HCT116 (cell line): ENCODE measurements at places on chromosomes 12 and 14.
A peak's percentile ranks its signal among the peaks of the same experiment; 100 is the strongest.

DNA sequence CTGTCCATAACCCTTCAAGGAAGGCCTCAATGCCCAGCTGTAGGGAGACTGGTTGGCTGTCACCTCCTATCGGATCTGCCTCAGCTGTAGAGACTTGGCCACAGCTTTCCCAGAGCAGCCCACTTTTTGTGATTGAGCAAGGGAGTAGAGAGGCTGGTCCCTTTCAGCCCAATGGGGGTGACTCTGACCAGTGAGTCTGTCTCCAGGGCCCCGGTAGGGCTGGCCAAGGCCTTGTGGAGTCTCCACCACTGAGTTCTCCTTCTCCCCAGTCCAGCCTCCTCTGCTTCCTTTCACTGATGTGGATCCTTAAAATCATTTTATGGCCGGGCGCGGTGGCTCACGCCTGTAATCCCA is 14.5 kb upstream of the HPD start:
- no peak for DNase-seq

DNA sequence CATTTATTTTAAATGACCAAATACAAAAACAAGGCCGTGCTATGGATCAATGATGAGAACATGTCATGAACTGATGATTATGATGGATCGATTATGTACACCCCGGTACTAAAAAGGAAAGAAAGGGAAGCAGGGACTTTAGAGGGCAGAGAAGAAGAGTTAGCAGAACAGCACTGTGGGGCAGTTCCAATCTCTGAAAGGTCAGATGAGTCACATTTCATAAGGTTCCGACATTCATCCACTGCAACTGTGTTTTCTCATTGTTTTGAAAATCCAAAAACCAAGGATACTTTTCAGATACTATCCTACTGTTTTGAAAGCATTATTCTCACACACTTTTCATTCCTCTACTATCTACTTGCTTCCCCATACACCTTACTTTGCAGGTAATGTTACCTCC is 169.3 kb downstream of the STXBP6 start:
- no peak for DNase-seq

DNA sequence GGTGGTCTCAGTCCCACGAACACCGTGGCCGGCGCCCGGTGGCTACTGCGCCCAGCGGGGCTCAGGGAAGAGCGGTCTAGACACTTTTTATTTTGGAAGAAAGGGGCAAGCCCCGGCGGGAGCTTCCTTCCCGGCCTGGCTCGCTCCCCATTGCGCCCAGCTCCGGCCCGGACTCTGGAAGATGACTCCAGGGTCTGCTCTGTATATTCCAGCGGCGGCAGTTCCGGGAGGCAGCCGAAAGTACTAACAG is 225.1 kb upstream of the CRY1 start:
- no peak for DNase-seq

- no peak for DNase-seq
Observed at GRCh38 chr12:103279444-103279843, 216.3 kb downstream of the C12orf42 start.

- no peak for DNase-seq
Observed at GRCh38 chr14:75428230-75429104, 645 bp downstream of the JDP2 start.

DNA sequence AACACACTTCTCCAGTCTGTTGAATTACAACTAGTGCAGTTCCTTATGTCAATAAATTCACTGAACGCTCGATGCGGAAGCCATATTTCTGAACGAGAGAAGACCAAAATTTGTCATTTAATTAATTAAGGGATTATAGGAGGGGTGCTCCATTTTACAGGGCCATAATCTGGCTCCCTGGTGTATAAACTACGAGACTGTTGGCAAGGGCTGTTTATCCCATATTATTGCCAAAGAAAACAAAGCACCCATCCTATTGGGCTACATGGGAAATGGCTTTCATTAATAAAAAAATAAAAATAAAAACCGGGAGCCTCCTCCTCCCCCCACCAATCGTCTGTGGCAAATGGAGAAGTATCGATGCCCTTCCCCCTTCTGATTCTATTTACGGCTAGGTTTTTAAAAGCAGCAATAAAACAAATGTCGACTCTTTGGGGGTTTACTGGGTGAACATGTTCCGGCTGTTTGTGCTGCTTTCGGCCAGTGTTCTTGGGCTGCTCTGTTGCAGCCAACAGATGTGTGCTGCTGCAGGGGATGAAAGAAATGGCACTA is 24.8 kb downstream of the ATF7 start:
- no peak for DNase-seq

- no peak for DNase-seq
Observed at GRCh38 chr14:61567838-61568571, 127.3 kb upstream of the HIF1A start.

GRCh38 chr14:26328791-26329190 is 269.0 kb downstream of the NOVA1 start:
- DNase-seq = no peak

GRCh38 chr12:25935355-25936144 is 22.9 kb upstream of the RASSF8 start:
- DNase-seq = no peak

- DNase-seq = no peak
Observed at GRCh38 chr12:99154216-99154982, 493.2 kb upstream of the GARIN6 start.

GRCh38 chr12:90120627-90121026 is 412.0 kb upstream of the ATP2B1 start:
- DNase-seq = no peak

GRCh38 chr14:69553252-69553651 is 21.4 kb downstream of the CCDC177 start:
- DNase-seq = no peak

- DNase-seq = no peak
Observed at GRCh38 chr12:29320295-29321085, 60.5 kb downstream of the ERGIC2 start.

- DNase-seq = no peak
Observed at GRCh38 chr12:101086490-101087135, 123.4 kb downstream of the SLC5A8 start.

- no peak for DNase-seq
Observed at GRCh38 chr12:90899456-90900182, 55.4 kb downstream of the CCER1 start.

GRCh38 chr12:2503762-2504161 is 291.0 kb upstream of the FKBP4 start:
- DNase-seq = no peak

DNA sequence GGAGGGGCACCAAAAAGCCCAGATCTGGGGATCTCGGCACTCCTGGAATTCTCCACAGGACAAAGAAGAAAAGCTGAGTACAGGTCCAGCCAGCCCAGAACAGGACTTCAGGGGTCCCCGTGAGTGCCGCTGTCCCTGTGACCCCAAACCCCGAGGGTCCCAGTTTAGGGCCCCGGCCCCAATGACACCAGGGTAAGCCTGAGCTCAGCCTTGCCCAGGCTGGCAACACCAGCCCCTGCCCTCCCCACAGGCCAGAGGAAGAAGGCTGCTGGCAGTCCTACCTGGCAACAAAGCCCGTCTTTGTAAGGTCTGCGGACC is 1.8 kb downstream of the CDK2AP1 start:
- DNase-seq = no peak

DNA sequence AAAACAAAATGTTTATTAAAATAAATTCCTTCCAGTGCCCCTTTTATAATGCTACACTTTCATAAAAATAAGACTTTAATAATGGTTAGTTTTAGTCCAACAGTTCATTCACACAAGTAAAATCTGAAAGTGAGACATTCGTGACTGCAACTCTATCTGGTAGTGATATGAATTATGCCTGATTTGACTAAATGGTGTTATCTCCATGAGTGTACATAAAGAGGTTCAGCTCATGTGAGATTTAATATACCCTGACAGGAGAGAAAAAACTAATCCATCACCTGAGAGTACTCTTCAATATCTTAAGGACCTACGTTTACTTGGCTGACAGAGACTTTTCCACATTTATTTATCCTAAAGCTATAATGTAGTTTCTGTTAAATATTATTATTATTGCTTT is 34.0 kb downstream of the ERO1A start:
- no peak for DNase-seq

DNA sequence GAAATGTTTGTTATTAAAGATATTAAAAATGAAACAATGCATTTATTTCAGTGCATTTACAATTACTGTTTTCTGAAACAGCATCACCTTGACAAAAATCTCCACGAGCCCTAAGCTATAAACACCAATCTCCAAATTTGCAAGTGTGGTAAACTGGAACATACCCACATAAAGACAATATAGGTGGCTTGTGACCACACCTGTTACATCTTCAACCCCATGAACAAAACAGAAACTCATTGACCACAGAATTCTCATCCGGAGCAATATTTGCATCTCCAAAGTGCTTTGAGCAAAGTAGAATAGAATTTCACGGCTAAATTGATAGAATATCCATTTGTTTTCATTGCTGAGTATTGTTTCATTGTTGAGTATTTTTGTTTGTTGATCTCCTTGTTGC is 375.2 kb upstream of the FLRT2 start:
- no peak for DNase-seq

- no peak for DNase-seq
Observed at GRCh38 chr14:50334211-50334610, 22.1 kb downstream of the DMAC2L start.

GRCh38 chr14:95134304-95134933 is 22.9 kb downstream of the DICER1 start:
- DNase-seq = no peak

DNA sequence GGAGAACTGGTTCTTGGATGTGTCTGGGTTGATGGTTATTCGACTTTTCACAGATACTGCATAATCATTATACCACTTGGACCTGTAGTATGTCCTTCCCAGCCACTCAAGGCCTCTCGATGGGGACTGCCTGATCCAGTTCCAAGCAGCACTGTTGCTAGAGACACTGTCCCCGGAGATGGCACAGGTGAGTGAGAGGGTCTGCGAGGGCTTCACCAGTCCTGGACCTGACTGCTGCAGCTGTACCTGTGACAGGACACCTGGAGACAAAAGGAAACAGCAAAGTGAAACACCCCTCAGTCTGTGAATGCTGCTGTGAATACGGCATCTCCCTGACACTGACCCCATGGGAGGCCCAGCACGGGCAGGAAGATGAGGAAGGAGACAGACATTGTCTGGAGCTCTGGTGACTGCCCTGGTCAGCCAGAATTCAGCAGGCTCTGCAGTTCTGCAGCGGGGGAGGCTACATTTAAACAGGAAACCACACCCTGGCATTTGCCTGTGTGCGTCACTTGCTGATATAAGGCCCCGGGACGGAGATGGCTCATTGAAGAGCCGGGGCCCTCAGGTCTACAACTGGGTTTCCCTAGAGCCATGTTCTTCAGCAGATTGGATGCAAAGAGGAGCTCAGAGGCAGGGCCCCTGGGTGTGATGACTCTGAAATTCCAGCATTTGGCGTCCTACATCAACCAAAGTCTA is 413.6 kb downstream of the TMEM121 start:
- DNase-seq = no peak

DNA sequence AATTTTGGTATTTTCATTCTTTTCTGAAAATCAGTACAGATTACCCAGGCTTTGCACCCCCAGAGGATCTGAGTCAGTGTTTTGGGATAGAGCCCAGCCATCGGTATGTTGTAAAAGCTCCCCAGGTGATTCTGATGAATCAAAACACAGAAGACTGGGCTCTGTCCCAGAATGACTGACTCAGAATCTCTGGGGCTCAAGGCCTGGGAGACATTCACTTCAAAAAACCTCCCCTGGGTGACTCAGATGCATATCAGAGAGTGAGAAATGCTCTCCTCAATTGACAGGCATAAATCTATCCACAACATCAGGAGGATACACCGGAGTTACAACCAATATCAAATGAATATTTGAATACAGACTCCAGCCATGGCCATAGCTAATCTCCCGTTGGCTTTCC is 32.6 kb downstream of the SLC35F4 start:
- peak; percentile 96 for DNase-seq

DNA sequence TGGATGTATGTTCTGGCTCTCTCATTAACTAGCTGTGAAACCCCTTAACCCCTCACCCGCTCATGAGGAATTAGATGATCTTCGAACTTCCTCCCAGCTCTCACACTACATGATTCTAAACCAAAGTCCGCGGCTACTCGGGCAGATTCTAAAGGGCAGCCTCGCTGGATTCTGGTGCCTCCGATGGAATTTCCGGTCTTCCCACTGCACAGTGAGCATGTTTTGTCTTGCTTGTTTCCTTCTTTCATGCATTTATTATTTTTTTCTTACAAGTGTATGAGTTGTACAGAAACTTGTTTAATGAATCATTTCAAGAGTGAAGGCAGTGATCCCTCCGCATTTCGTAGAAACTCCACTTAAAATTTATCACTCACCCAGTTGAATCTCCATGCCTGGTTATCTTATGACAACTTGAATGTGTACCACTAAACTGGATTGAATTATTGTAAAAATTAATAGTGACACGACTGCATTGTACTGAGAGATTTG is 4.5 kb upstream of the HCAR3 start:
- no peak for DNase-seq

- DNase-seq = no peak
Observed at GRCh38 chr14:100628225-100628624, 41.0 kb upstream of the BEGAIN start.

- no peak for DNase-seq
Observed at GRCh38 chr12:27291862-27292261, 40.8 kb upstream of the BMAL2 start.

DNA sequence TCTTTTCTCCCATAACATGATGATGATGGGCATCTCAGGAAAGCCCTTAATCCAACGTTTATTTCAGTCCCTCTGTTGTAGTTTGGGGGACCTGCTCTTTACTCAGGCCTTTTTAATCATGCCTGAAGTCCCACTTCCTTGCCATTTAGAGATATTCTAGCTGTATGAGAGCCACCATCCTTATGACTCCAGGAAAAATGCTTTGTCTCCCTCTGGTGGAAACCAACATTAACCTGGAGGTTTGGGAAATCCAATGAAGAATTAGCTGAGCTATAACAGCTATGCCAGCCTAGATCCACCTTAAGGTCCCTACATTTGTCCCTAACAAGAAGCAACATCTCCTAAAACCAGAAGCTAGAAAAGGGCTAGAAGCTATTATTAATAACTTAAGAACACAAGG is 1399.1 kb downstream of the LRFN5 start:
- no peak for DNase-seq

GRCh38 chr12:69046363-69046762 is 113.4 kb upstream of the CPM start:
- no peak for DNase-seq

GRCh38 chr14:78358591-78358990 is 188.4 kb downstream of the NRXN3 start:
- no peak for DNase-seq

DNA sequence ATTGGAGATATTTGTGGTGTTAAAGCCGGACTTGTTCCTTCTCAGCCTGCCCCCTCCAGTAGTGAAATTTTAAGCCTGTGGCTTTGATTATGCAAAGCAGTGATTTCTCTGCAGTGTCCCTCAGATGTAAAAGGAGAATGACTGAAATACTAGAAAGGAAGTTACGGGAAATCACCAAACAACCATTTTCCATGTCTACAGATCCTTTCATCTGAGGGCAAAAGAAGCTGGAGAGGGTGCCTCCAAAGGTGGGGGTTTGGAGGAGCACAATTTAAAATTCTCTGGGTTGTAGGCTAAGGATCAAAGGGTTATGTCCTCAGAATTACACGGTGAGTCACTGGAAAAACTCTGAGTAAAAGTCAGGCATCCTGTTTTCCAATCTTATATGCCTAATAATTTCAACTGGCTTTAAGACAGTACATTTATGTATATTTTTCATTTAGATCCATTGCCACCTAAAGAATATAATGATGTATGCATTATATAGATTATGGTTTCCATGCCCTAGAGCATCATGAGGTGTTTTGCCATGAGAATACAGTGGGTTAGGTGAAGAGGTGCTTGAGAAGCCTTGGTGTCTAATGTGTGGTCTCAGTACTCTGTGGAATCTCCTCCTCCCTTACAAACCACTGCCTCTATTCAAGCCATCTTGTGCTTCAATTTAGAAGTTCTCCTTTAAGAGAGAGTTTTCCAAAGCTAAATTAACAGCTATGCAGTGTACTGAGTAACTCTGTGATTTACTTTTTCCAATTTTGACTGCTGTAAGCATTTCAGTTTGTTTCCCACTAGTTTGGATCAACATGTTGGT is 362.1 kb downstream of the RAD51B start:
- DNase-seq = peak; percentile 34
